ENCODE measurements at places on chromosomes 1 and 21.

DNA sequence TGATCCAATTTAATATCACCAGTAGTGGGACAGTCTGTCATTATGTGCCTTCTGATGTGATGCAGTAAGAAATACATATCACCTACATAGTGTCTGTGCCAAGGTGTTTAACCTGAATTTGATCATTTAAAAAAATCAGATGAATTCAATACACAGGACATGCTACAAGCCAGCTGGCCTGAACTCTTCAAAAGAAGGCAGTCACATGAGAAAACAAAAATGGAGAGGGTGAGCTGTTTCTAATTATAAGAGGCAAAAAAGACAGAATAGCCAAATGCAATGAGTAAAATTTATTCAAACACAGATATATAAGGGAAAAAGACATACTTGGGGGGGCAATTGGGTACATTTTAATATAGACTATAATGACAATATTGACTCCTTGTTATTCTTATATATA, 66.5 kb downstream of the ST3GAL3 start:
- DNase-seq = no peak

DNA sequence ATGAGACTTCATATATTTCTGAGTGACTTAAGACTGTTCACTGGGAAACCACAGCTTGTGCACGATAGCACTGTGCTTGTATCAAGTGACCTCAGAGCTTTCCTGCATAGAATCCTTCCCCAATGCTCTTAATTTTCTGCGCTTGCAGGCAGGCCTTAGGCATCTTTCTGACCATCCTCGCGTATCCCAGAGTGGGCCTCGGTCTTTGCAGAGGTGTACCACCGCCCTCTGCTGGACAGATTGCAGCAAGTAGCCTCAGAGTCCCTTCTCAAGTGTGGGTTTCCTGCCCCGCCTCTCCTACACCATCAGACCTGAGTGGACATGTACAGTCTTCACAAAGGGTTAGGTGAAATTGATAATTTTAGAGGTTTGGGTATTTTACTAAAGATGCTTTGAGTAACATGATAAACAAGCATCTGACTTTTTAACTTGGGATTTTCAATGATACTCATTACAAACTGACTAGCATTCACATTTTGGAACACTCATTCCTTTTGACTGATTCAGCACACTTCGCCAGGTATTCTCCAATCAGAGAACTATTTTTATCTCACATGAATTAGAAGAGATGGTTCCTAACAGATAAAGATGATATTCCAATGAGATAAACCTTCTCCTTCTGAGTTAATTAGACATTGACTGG, 246.5 kb upstream of the USP25 start:
- peak; percentile 65 for DNase-seq

DNA sequence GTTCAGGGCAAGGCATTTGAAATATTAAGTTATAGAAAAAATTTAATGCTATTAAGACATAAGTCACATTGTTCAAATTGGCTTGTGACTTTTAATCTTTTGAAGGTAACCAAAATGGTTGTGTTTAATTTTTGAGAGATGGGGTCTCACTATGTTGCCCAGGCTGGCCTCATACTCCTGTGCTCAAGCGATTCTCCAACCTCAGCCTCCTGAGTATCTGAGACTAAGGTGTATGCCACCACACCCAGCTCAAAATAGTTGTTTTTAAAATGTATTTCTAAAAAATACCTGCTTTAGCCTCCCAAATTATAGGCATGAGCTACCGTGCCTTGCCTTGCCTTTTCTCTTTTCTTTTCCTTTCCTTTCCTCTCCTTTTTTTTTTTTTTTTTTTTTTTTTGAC, 26.0 kb upstream of the CHAF1B start:
- no peak for DNase-seq

GRCh38 chr1:44848456-44849181, 5.6 kb upstream of the PTCH2 start:
- peak; percentile 34 for DNase-seq

- DNase-seq = no peak
These were observed 231.6 kb downstream of the MRPL39 start for GRCh38 chr21:25375675-25376074.

DNA sequence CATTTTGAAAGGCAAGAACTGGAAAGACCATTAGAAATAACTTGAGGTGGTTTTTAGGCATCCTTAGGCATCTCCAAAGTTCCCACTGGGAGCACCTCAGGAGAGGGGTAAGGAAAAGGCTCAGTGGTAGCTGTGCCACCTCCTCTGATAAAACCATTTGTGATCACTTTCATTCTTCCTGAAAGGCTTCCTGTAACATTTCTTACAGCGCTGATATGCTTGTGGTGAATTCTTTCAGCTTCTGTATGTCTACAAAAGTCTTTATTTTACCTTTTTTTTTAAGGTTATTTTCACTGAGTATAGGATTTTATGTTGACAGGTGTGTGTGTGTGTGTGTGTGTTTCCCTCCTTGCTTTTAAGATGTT, 54.8 kb downstream of the VANGL2 start:
- no peak for DNase-seq

- no peak for DNase-seq
These were observed 58.5 kb downstream of the LPAR3 start for GRCh38 chr1:84834419-84835064.

DNA sequence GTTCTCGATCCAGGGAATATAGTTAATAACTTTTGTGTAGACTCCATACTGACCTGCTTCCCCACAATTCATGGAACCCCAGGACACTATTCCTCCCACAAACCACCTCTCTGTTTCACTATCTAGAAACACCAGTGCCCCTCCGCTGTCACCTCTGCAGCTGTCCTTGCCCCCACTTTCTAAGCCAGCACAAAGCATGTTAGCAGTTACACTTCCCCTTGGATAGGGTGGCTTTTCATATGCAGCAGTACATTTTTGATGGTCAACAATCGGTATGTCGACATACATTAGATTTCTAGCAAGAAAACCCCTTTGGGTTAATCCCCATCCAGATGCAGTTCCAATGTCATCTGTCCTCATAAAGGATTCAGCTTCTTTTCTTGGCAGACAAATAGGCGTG, 14.4 kb downstream of the TARDBP start:
- DNase-seq = no peak

DNA sequence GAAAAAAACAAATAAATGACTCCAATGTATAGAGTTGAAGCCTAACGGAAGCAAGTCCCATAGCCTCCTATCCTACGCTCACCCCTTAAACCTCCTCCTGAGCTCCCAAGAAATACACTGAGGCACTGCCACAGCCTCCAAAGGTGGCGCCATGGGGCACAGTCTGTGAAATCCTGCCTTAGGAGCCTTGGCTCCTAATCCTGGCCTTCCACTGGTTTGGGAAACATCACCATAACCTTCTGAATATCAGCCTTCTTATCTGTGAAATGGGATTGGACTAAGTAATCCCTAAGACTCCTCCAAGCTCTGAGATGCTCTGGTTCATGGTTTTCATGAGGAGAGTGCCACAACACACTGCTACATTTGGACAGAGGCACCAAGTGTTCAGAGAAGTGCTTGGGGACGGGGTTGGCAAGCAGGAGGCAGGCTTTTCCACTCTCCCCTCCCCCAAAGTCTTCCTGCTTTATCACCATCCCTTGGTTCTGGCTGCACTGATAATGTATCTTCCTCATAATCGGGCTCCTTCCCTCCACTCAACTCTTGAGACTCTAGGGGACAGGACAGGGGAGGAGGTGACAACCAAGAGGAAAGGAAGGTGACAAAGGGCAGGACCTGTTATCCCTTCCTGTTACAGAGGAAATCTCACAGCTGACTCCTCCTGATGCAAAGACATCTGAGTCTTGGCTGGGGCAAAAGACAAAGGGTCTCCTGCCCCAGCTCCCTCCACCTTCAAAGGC, 2.7 kb downstream of the SLAMF7 start:
- DNase-seq = no peak

DNA sequence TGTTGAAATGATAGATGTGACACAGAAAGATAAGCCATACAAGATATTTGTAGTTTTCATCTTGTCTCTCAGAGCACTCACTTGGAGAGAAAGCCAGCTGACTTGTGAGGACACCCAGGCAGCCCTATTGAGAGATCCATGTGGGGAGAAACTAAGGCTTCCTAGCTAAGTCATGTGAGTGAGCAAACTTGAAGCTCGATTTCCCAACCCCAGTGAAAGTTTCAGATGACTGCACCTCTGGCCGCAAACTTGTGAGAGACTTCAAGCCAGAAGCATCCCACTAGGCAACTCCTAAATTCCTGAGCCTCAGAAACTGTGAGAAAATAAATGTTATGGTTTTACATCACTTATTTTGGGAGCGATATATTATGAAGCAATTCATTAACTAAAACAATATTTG, 832.3 kb downstream of the LTN1 start:
- DNase-seq = no peak

DNA sequence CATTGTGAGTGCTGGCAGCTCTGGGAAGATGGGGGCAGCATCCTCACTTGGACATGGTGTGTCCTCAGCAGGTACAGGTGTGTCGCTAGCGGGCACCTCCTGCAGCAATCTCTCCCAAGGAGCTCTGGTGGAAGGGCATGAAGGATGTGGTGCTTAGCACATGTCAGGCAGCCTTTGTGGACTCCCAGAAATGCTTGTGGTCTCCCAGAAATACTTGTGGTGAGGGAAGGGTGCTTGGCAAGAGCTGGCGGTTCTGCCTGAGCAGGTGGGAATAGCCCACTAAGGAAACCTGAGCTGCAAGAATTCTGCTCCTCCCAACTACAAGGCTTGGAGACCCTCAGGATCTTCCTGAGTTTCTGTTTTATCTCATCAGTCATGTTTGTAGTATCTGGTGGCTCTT, 371.6 kb downstream of the PRDM2 start:
- DNase-seq = no peak

DNA sequence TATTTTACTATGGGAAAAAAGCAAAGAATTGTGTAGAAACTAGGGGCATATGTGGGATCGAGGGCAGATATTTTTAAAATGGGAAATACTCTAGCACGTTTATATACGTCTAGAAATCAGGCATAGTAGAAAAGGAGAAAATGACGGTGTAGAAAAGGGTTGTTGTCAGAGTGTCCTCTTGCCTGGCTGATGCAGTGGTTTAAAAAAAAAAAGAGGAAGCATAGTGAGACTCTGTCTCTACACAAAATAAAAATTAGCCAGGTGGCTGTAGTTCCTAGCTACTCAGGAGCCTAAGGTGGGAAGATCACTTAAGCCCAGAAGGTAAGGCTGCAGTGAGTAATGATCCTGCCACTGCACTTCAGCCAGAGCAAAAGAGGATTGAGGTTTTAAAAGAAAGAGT, 64.7 kb upstream of the LRRC7 start:
- DNase-seq = no peak

- no peak for DNase-seq
These were observed 33.5 kb downstream of the PDPN start for GRCh38 chr1:13617108-13617507.

- DNase-seq = no peak
These were observed 5.7 kb downstream of the ACAP3 start for GRCh38 chr1:1302006-1302430.

DNA sequence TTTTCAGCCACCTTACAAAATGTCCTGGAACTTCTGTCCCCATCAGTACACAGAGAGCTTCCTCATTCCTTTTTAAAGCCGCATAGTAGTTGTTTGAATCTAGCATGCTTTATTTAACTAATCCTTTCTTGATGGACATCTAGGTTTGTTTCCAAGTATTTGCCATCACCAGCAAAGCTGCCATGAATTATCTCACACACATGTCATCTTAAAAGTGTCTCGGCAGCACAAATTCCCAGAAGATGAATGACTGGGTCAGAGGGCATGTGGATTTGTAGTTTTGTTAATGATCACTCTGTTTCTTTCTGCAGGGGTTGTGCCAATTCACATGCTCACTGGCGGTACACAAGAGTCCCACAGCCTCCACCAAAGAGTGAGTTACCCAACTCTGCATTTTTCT, 68.3 kb downstream of the CLIC6 start:
- no peak for DNase-seq

DNA sequence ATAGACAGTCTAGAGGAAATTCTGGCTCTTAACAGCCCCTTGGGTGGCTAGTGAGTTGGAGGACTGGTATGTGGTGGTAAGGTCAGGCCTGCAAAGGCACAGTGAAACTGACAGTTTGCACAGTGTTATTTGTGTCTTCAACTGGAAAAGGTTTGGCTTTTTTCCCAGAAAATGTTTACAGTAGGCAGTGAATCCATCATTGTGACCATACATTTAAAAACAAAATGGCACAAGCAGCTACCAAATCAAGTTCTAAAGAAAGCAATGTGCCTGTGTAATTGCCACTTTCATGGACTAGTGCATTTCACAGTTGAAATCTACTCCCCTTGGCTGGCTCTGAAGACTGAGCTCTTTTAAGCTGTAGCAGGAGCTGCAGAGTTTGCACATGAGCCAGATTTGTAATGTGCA, 24.8 kb downstream of the ATPAF1 start:
- DNase-seq = no peak

DNA sequence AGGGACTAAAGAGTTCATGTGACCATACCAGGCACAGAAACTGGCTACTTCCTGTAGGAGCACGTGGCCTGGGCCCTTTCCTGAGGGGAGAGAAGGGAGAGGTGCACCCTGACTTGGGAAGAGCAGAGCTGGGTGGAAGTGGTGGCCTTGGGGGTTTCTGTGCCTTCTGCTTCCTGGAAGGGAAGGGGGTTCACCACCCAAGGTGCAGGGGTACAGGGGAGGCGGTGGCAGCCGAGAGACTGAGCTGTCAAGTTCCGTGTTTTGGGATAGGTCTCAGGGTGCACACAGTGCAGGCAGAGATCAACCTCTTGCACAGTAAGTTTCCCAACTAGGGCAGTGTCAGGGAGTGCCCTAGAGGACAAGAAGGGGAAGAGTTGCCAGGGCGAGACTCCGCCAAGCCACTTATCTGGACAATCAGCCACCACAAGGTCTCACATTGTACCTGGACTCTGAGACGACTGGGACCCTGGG, 10.1 kb downstream of the HECTD3 start:
- no peak for DNase-seq

- no peak for DNase-seq
These were observed 127.8 kb upstream of the IGSF21 start for GRCh38 chr1:17979815-17980214.

DNA sequence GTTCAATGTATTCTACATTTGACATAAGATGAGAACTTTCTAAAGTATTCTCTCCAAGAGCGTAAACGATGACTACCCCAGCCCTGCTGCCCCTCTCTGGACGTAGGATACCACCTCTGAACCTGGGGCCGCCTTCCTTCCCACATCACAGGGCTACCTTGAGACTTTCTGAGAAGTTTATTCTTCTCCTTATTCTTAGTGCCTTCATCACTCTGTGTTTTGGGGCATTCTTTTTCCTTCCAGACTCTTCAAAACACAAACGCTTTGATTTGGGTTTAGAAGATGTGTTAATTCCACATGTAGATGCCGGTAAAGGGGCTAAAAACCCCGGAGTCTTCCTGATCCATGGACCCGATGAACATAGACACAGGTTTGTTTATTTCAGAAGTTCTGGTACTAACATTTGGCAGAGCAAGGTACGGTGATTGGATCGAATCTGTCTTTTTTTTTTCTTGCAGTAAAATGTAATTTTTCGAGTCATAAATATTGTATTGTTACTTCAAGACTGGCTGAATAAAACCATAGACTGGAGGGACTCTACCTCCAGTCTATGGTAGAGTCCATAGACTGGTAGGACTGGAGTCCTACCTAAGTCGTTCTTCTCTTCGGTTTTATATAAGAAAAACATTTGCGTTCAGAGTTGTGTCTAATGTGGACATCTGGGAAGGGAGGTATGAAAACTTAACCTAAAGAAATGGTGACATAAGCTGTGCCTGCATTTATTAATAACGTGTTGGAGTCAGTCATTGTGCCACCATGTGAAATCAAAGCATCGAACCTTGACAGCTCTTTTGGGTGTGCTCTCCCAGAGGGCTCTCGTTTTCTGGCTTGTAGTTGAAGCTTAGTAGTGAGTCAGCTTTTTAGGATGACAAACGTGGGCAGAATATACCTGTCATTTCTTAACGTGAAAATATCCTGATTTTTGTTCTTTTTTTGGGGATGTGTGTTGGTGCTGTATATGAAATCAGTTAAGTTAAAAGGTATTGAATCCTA, 1.2 kb downstream of the MAN1A2 start:
- DNase-seq = no peak
